ENCODE measurements at places on chromosomes 3 and 15. TPM values are rescaled to one million over a fixed set of nuclear protein-coding genes. Genes with fewer than 3 reads are reported as not detected.

ZNF35 gene
- 10.4 TPM for total RNA-seq

PROK2 gene
- not detected for total RNA-seq

MESP1 gene
- 0.37 TPM for total RNA-seq

FBN1 gene
- 1,495 TPM for total RNA-seq

RBP2 gene
- total RNA-seq, result not detected

IGSF10 gene
- total RNA-seq, result 1.7 TPM

SLC27A2 gene
- total RNA-seq, result not detected

GLDN gene
- total RNA-seq, result 6.5 TPM

DPPA2 gene
- total RNA-seq, result not detected

LEO1 gene
- total RNA-seq, result 33.0 TPM

ERICH6 gene
- total RNA-seq, result 0.06 TPM

CHRNB4 gene
- total RNA-seq, result not detected

LRRFIP2 gene
- total RNA-seq, result 62.4 TPM

AGBL1 gene
- total RNA-seq, result not detected

RHOV gene
- total RNA-seq, result not detected

ENTPD3 gene
- 0.31 TPM for total RNA-seq

SAMMSON gene
- total RNA-seq, result not detected

CKMT1A gene
- not detected for total RNA-seq

ISL2 gene
- total RNA-seq, result 0.12 TPM

AMIGO3 gene
- total RNA-seq, result not detected

SNTN gene
- not detected for total RNA-seq

MRAS gene
- total RNA-seq, result 42.7 TPM

XXYLT1 gene
- total RNA-seq, result 13.6 TPM

DUOXA2 gene
- not detected for total RNA-seq

DBR1 gene
- 14.9 TPM for total RNA-seq

BOC gene
- 5.0 TPM for total RNA-seq

PLA1A gene
- 0.25 TPM for total RNA-seq

ETV5 gene
- total RNA-seq, result 26.1 TPM

TTC21A gene
- 3.0 TPM for total RNA-seq

STAC gene
- total RNA-seq, result 20.1 TPM

CAND2 gene
- total RNA-seq, result 4.1 TPM

MYD88 gene
- 6.2 TPM for total RNA-seq

SMCO1 gene
- not detected for total RNA-seq

EPHA3 gene
- 3.0 TPM for total RNA-seq

STRIT1 gene
- total RNA-seq, result not detected

RAB6B gene
- 0.13 TPM for total RNA-seq

TRPM1 gene
- total RNA-seq, result not detected

C2CD4A gene
- total RNA-seq, result 0.06 TPM

NOX5 gene
- 0.13 TPM for total RNA-seq

PLSCR5 gene
- total RNA-seq, result not detected

HYKK gene
- total RNA-seq, result 2.2 TPM

GOLGA8R gene
- total RNA-seq, result 3.6 TPM

STX19 gene
- 0.06 TPM for total RNA-seq

ZCWPW2 gene
- 0.99 TPM for total RNA-seq
